ENCODE measurements at places on chromosomes 5 and 9.
A peak's percentile ranks its signal among the peaks of the same experiment; 100 is the strongest.

- no peak for DNase-seq
These were observed 8.6 kb downstream of the TGFBR1 start for GRCh38 chr9:99113414-99114048.

GRCh38 chr5:79552984-79553383 lies 39.0 kb upstream of the HOMER1 start:
- DNase-seq, result no peak

- DNase-seq, result peak; percentile 77
These were observed at the start of gene ZNF354C for GRCh38 chr5:179060116-179061008. TSS of gene ZNF354C (plus strand) at chr5:179060373. CDS start at chr5:179062069, 1,696 bp downstream.

DNA sequence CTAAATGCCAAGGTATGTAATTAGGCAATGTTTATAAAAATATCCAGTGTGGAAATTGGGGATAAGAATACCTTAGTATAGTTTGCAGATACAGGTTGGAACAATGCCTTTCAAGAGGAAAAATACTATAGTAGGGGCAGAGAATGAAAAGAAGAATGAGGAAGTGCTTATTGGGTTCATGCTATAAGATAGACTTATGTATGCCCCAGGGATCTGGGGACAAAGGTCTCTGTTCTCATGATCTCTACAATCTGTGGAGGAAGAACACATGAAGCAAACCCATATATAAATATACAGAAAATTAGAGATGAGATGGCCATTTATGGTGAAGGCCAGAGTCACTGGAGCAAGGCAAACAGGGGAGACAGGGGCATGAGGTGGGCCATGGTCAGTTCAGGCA lies 106.5 kb upstream of the DAB2 start:
- no peak for DNase-seq

DNA sequence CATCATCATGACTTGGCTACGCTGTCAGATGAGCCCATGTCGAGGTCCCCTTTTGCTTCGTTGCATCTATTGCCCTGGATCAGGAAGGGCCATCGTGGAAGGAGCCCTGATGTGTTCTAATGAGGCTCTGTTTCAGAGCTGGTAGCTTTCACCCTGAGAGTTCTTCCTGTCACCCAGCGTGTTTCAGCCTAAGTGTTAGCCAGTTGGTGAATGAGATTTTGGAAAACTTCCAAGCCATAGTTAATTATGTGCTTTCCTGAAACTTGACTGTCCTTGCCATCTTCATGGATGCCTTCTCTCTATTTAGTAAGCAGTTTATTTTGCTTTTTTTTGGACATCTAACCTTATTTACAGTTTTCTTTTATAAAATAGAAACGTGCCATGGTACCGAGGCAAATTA lies 1695.4 kb upstream of the WWC1 start:
- no peak for DNase-seq

DNA sequence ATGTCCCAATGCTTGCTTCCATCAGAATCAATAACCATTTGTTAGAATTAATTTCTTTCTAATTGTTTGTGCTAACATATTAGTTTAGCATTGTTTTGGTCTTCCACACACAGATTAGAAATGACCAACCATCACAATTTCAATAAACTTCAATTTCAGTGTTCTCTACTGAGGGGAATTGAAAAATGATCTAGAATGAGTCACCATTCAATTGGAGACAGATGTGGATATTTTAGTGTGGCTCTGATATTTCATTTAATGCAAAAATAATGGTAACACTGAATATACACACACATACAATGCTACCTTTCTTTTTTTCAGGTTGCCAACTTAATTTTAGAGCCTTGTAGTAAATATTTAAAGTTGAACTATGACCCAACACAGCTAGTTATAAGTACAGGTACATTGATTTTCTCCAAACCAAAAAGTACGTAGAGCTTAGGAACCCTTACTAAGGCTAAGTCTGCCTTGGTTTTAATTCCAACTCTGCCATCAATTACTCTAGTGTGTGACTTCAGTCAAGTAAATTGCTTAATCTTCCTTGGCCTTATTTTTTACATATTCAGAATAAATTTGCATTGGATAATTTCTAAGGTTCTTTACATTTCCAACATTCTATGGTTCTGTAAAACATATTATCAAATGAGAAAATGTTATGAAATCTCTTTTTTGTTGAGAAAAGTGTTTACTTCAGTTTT lies 143.9 kb downstream of the DMRTA1 start:
- no peak for DNase-seq

DNA sequence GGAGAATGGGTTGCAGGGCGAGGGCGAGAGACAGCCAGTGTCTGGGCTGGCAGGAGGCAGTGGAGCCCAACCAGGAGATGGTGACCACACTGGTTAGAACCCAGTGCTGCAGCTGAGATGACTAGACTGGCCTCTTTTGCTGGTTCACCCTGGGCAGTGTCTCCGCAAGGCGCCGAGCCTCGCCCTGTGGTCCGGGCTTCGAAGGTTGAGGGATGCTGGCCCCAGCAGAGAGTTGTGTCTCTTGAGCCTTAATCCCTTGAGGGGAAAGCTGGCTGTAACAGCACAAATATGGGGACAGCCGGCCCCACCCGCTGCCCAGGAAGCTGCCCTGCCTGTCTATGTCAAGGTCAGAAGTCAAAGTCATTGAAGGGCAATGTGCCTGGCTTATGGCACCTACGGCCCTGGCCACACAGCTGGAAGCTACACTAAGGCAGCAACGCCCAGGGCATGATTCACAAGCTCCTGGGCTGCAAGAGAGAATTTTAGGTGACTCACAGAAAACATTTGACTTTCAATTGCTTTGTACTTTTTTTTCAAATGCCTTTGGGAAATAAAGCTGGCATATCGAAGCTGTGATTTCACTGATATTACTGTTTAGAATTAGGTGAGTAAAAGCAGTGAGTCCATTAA lies 33.3 kb downstream of the NKX2-5 start:
- DNase-seq, result no peak

Data from activated naive CD8-positive, alpha-beta T cell treated with anti-CD3 and anti-CD28 coated beads, Interleukin-2, amount 50 U/mL, for 16 hours (primary cell).